ENCODE measurements at places on chromosomes 3 and 15.

DNA sequence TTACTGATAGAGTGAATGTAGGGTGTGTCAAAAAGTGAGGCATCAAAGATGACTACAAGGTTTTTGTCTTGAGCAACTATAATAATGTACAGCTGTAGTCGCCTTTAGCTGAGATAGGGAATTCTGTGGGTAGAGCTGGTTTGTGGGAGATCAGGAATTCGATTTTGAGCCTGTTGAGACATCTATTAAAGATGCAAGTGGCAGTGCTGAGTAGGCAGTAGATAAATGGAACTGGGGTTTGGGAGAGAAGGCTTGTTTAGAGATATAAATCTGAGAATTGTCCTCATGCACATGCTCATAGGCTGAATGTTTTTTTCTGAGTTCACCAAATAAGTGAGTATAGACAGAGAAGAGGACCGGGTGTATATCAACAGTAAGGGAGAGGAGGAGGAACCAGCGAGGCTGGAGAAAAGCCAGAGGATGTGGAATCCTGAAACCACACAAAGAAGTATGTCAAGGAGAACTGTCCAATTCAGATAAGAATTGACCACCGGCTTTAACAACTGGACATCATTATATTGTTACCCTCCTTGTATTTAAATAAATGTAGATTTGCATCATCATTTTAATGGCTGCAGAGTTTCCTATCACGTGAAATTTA, 146.0 kb upstream of the TNIK start:
- peak; percentile 32 for DNase-seq

DNA sequence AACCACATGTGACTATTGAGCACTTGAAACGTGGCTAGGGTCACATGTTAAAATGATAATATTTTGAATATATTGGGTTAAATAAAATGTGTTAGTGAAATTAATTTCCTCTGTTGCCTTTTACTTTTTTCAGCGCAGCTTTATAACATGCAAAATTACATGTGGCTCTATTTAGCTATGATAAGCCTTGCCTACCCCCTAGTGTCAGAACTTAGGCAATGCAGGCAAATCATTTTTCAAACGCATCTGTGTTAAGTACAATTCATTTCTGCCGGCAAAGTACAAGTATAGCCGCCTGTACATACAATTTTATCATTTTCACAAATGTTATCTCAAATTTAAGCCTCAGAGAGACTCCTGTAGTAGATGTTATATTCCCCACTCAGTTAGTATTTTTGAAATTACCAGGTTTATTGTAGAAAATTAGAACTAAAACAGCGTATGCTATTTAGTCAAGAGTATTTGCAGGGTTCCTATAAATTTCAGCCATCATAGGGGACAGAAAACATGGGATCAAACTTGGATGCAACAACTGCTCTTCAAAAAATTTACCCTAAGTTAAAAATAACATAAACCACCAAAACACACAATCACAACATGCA, 56.1 kb downstream of the TAFA4 start:
- DNase-seq = peak; percentile 64

DNA sequence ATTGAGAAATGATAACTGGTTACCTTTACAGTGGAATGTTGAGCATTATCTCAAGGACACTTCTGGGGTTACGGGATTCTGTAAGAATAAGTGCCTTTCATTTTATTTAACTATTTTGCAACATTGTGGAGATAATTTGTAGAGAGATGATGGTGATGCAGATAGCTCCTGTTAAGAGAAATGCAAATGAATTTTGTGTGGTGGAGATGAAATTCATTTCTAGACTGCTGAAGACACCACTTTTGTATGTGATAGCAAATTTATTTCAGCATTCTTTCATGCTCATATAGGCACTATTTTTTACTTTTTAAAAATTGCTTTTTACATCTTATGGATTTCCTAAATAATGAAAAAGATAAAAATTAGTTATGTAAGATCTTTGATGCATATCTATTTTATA, 463.3 kb upstream of the CBLB start:
- DNase-seq = no peak

GRCh38 chr3:177333533-177334520, 136.5 kb upstream of the TBL1XR1 start:
- peak; percentile 29 for DNase-seq

- no peak for DNase-seq
Measured at GRCh38 chr3:141853629-141854168, 22.7 kb upstream of the ATP1B3 start.

- DNase-seq = no peak
Measured at GRCh38 chr15:81807186-81807585, 238.6 kb downstream of the MEX3B start.

GRCh38 chr3:156620260-156620659, 54.1 kb upstream of the TIPARP start:
- no peak for DNase-seq

DNA sequence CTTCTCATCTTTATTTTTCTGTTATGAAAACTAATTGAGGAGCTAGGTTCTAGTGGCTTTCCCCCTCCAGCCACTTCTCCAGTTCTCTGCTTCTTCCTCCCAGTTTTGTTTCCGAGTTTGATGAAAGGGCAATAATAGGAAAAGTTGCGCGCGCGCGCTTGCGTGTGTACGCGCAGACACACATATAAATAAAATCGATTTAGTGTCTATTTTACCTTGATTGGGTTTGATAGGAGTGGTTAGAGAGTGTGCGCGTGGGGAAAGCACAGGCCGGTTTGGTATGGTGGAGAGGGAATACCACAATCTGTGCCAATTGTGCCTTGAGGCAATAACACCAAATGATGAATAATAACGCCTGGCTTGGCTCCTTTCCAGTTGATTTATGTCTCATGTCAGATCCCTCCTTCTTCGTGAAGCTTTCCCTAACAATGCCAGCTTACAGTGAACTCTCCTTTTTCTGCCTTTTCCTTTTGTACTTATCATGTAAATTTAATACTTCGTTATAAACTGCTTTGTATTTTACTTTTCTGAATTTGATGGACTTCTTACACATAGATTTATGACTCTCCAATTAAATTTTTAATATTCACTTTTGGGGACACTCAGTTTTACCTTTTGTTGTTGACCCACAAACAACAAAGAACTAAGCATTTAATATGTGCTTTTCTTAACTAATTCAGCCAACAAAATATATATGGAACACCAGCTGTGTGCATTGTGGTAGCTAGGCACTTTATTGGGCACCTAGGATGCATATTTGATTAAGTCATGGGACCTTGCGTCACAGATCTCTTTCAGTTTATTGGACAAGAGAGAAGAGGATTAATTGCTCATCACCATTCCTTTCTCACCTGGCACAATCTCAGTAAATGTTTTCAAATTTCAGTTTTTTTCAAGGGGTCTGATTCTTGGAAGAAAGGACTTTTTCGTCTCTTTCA, 1.7 kb downstream of the TIPARP start:
- DNase-seq = peak; percentile 91

DNA sequence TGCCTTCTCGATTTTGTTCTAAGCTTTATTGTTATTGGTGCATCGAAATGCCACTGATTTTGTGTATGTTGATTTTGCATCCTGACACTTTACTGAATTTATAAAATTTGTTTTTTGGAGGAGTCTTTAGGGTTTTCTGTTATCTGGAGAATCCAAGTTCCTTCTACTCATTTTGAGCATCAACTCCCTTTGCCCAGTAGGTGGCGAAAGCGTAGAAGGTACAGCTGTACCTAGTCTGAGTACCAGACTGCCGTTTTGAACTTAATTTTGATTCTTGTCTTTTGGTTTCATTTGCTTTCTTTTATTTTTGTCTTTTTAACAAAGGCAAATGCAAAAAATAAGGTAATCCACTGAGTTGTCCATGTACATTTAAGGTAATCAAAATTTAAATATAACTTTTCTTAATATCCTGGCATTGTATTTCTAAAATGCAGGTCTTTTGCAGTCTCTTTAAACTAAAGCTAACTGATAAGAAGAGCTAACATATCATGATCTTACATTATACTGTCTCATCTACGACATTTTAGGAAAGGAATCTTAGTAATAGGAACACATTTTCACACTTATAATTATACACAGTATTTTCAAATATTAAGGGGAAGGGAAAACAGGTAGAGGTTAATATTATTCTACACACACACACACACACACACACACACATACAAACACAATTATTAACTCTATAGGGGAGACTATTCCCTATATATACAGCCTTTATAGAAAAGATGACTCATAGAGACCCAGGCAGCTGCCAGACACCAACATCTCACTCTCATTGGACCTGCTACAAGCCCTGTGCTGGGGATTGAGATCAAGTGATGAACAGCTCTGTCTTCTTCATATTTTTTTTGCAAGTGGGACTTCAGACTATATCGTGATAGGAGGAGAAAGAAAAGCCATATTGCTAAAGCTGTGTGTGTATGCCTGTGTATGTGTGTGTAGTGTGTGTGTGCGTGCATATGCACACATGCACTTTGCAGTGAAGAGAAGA, 71.8 kb downstream of the SYNPR start:
- DNase-seq = peak; percentile 72
